Dorsolateral prefrontal cortex (tissue), 122 donors: ENCODE measurements at places on chromosomes 5 and 9.
A peak's percentile ranks its signal among the peaks of the same experiment; 100 is the strongest.

- DNase-seq = peak; percentile 19
These were observed 176.1 kb downstream of the PCSK1 start for GRCh38 chr5:96256795-96257470.

DNA sequence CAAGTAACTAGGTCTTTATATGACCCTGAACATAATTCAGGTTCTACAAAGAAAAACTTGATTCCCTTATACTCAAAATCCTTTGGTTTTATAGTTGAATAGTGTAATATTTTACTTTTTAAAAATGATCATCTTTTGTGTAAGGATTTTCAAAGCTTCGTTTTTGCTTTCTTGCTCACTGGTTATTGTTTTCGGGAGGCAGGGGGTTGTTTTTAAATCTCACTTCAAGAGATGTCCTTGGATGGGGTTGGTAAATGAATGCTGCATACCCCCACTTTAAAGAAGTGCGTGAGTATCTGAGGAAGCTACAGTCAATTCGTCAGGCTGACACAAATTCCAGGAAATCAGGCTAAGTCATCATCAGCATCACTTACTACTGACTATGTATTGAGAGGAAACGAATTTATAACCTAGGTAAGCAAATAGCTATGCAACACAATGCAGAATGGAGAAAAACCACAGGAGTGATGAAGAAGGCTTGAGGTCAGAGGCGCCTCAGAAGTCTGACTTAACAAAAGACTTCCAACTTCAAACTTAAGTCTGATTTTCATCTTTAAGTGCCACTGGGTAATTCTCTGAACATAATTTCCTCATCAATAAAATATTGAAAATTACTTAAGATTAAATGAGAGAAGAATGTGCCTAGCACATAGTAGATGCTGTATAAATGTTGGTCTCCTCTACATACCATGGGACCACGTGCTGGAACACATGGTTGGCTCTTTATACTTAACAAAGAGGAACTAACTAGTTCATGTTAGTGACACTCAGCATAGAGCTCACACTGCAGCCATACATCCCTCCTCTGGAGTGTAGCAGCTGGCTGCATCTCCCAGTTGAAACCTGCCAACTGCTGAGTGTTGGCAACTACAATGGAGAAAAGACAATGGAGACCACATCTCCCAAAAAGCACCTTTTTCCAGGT lies 106.0 kb upstream of the KIF2A start:
- no peak for DNase-seq

- no peak for DNase-seq
These were observed 7.4 kb downstream of the TLX3 start for GRCh38 chr5:171316258-171317121.

- no peak for DNase-seq
These were observed 8.8 kb downstream of the LRRC14B start for GRCh38 chr5:199950-200645.

DNA sequence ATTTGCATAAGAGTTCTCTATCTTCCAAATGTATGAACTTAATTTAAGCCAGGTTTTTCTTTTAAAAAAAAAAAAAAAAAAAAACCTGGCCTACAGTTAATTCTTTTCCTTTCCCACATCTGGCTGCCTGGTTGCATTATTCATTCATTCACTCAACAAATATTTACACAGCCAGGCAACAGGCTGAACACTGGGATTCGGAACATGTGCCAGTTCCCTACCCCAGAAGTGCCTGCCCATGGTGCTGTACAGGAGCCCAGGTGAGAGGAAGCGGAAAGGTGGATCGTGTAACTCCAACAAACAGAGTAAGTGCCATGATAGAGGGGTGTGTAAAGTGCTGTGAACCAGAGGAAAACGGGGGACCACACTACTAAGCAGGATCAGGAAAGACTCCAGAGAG lies 93.6 kb downstream of the CDK5RAP2 start:
- no peak for DNase-seq

- no peak for DNase-seq
These were observed 97.8 kb downstream of the ADAMTS12 start for GRCh38 chr5:33793836-33794549.
